ENCODE measurements at places on chromosomes 7 and 10.

DNA sequence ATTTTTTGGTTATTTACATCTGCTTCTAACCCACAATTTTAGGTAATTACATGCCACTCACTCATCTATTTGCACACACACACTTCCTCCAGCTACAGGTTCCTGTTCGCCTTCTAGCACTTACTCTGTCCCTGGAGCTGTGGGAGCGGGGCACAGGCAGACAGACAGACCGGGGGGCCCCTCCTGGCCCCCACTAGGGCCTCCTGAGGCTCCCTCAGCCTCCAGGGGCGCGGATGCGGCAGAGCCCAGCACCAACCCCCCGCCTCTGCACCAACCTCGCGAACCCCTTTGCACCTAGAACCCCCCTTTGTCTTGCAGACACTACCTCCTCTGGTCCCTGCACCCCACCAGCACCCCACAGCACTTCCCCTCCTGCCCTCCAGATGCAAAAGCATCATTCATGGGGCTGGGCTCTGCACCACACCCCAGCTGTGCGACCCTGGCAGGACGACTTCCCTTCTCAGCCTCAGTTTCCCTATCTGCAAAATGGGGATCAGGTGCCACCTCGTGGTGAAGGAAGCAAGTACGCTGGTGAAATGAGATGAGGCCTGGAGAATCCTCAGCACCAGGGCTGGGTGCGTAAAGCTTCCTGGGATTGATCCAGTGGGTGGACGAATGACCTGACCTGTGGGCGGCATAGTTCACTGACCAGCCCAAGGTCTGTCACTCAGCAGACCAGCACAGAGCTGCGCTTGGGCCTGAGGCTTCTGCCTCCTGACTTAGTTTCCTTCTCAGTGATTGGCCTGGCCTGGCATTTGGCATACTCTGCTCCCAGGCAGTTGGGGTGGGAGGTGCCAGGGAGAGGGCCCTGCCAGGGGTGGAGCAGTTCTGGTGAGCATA is 37.9 kb downstream of the ELFN1 start:
- DNase-seq = peak; percentile 4

GRCh38 chr7:155951554-155952158 is 139.4 kb upstream of the SHH start:
- no peak for DNase-seq

DNA sequence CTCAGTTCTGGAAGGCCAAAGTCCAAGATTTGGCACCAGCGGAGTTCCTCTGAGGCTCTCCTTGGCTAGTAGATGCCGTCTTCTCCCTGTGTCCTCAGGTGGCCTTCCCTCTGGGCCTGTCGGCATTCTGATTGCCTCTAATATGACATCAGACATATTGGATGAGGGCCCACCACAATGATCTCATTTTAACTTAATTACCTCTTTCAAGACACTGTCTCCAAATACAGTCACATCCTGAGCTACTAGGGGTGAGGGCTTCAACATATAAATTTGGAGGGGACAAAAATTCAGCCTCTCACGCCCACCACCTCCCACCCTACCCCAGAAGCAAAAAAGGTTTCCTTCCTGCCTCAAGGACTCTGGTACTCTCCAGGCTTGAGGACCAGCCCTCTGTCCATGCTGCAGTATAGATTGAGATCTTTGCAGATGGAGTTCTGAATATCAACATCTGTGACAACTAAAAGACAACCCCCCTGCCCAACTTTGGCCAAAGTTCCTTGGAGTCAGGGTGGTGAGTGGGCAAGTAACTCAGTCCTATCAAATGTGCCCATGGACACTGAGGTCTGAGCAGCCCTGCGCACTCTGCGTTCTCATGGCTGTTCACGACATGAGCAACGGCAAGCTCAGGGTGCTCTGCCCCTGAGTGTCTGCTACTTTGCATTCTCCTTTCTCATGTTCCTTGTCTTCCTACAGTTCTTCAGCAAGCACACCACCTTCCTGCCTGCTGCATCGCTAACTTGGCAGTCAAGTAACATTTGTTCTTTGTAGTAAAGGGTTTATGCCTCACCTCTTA is 11.5 kb downstream of the TMEM176B start:
- DNase-seq = no peak

GRCh38 chr10:131949041-131949862 is 32.5 kb downstream of the BNIP3 start:
- DNase-seq = no peak

DNA sequence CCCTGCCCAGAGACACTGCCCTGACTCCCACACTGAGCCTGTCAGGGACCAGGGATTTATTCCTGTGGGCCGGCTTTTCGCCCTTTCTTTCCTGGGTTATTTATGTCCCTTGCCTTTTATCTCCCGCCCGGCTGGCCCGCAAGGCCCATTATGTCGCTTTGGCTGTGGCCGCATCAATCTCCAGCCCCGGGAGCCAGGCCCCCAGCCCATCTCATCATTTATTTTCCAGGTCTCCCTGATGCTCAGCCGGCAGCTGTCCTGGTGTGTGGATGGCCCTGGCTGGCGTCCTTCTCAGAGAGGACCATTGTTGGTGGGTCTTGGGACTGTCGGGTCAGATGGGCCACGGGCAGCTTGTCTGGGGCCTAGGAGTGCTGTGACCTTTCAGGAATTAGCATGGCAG is 82.3 kb downstream of the FAM241B start:
- no peak for DNase-seq

DNA sequence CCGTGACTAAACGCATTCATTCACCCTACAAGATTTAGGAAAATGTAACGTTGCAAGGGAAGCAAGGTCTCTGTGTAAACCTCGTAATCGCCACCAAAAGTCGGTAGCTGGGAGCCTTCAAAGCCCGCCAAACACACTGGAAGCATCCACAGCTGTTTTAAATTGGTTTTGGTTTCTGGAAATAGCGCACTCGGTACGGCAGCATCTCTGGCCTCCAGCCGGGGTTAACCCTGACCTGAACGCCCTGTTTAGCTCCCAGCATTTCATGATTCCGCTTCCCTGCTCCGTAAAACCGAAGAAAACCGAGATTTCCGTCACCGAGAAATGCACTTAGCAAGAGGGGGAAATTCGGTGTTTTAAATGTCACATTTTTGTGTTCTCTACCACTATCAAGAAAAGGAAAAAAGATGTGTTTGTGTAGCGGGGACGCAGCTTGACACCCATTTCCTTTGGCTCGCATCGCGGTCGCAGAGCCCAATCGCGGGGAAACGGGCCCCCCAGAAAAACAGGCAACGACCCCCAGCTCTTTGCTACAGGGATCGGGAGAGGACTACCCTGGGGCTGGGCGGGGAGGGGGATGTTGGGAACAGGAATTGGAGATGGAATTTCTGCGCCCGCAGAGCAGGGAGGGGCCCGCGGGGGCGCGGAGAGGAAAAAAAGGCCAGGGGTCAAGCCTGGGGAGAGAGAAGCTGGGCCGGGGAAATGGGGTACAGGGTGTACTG is 646 bp downstream of the SGCE start:
- DNase-seq = no peak

- DNase-seq = no peak
These were observed 31.1 kb downstream of the CRTAC1 start for GRCh38 chr10:97999066-97999922.

GRCh38 chr10:92873029-92873428 is 24.7 kb downstream of the EXOC6 start:
- no peak for DNase-seq

- no peak for DNase-seq
These were observed 50.2 kb downstream of the RABGEF1 start for GRCh38 chr7:66790725-66791124.

GRCh38 chr10:68081916-68082315 is 6.8 kb upstream of the HERC4 start:
- no peak for DNase-seq

- no peak for DNase-seq
These were observed 22.0 kb upstream of the ICA1 start for GRCh38 chr7:8283968-8284367.

- DNase-seq = no peak
These were observed 1.9 kb downstream of the COX15 start for GRCh38 chr10:99730026-99730425.

GRCh38 chr10:23158370-23158769 is 33.7 kb upstream of the PTF1A start:
- no peak for DNase-seq

- DNase-seq = no peak
These were observed 3.9 kb upstream of the SAR1A start for GRCh38 chr10:70174058-70174741.

DNA sequence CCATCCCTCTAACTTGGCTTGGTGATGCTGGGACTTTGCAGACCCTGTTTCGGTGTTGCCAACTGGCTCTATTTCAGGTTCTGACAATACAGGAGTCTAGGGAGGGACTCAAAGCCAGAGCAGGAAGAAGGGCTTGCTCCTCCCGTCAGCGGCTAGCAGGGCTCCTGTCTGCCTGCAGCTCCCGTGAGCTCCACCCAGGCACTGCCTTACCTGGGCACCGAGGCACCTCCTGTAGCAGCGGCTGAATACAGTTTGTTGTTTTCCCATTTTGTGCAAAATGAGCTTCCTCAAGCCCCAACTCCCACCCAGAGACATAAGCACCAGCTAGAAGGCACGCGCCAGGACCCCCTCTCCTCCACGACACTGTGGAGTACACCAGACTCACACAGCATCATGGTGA is 69.3 kb upstream of the RHEB start:
- DNase-seq = no peak

DNA sequence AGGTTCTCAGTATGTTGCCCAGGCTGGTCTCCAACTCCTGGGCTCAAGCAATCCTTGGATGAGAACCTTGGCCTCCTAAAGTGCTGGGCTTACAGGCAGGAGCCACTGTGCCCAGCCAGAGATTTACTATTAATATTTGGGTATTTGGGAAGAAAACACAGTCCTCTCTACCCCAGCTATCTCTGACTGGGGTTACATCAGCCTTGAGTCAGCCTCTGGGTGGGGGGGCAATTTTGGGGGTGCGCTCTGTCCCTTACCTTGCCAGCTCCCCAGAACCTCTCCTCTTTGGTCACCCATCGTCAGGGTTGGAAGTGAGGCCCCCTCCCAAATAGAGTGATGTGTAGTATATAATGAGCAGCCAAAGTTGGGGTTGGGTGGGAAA is 1.8 kb downstream of the MLXIPL start:
- no peak for DNase-seq

DNA sequence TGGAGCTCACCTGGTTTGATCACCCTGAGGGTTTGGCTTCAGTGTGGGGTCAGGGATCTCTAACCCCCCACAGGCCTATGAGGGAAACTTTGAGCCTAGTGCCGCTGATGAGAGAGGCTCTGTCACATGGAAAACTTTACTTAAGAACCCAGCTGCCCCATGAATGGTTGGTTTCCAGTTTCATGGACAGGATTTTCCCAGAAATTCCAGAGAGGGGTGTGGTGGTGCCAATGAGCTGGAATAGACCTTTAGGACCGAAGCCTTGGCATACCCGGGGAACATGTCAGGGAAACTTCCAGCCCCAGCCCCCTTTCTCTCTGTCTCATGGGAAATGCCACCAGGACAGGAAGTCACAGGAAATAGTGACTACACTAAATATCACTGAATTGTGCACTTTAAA is 36.9 kb downstream of the AKR1B1 start:
- DNase-seq = no peak

GRCh38 chr7:40234046-40234445 is 99.2 kb downstream of the SUGCT start:
- DNase-seq = no peak

DNA sequence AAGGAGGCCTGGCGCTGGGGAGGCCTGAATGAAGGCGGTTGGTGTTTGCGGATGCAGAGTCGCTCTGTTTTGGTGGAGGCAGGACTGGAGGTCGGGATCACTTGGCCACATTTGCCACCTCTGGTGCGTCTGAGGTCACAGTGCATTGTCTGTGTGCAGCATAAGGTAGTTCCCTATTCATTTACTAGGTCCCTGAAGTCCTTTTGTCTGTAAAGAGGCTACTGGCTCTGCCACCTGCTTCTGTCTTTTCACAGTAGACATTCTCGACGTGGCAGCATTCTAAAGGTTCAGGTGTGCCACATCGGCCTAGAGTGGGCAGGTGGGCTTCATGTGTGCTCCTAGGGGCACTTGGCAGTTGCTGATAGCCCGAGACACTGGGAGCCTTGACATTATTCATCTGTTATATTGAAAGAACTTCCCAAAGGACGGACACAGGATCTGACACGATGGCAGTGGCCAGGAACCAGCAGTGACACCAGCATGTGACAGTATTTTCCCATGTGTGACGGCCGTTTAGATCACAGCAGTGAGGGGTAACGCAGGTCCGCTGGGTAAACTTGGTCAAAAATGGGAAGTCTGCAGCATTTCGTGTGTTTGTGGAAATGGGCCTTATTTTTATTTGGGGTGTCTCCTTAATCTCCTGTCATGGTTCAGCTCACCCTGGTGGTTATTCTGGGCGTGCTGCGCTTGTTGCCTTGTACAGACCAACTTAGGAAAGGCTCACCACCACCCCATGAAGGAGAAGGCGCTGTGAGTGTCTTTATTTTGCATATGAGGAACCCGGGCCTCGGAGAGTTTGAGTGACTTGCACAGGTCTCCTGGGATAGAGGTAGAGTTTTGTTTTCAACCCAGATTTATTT is 5.9 kb downstream of the MGMT start:
- no peak for DNase-seq

DNA sequence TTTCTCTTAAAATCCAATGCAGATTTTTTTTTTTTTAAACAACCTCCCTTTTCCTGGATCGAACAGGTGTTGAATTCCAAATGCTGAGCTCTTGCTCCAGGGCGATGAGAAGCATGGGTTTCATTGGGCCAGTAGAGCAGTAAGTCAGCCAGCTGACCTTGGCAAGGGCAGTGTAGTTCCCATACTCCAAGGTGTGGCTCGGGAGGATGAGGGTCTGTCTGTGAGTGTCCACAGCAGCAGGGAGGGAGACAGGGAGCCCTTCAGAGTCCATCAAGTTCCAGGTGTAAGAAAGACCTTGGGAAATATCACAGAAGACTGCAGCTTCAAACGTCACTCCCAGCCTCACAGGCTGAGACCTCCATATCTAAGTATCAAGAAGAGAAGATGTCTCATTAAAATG is 50.4 kb downstream of the PKD1L1 start:
- DNase-seq = no peak

- DNase-seq = no peak
These were observed 67.2 kb upstream of the ZPBP start for GRCh38 chr7:50160206-50160605.

DNA sequence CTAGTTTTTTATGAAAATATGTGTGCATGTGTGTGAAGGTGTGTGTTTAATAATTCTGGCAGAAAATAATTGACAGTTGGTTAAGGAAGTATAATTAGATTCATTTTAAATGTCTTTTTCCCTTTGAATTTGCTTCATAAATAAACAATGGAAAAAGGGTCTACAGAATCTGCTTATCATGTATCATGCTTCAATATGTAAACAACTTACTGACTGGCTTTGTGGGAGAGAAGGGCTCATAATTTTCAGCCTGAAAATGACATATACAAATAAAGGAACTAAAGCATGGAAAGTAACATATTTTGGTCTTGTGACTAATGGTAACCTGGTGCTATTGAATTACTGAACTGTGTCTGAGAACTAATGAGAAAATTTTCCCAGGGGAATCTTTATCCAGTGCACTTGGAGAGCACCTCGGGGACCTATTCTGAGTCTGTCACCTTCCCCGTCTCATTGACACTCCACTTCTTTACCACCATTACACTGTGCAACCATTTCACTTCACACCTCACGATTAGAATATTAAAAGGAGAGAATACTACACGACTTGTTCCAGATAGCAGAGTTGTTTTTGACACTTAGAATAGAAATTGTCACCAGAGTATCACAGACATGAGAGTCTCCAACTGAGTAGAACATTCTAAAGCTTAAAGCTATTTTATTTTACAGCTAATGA is 298.6 kb downstream of the TFEC start:
- DNase-seq = no peak

GRCh38 chr10:13684252-13684791 is 97.6 kb downstream of the PRPF18 start:
- no peak for DNase-seq

GRCh38 chr10:125926247-125926646 is 29.9 kb downstream of the FANK1 start:
- no peak for DNase-seq

GRCh38 chr7:36650320-36650719 is 74.0 kb downstream of the AOAH start:
- DNase-seq = no peak

Measured in omental fat pad (tissue), 4 donors.